ENCODE measurements at places on chromosomes 5 and 9.
A peak's percentile ranks its signal among the peaks of the same experiment; 100 is the strongest.

DNA sequence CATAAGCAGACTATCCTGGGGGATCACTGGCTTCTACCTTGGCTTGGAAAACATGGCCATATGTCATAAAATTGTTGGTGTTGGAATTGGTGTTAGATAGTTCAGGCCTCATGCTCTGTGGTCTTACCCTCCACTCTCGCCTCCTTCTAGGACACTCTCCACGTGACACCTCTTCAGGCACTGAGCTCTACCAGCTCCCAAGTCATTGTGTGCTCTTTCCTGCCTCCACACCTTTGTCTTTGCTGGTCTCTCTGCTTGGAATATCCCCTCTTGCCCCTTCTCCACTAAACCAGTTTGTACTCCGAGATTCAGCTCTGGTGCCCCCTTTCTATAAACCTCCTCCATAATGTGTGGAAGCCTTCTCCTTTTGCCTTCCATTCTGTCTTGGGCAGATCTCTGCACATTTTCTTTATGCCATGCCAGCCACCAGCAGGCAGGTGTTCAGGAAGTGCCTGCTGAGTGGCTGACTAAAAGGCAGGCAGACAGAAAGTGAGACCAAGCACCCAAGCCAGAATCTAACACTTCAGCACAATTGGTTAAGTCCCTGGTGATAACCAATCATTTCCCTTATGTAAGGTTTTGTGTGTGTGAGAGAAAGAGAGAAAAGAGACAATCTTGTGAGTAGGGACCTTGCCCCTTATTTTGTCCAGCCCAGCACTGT lies 37.7 kb downstream of the SAR1B start:
- DNase-seq: no peak

- peak; percentile 74 for DNase-seq
Observed at GRCh38 chr9:97109194-97109811, 70.4 kb upstream of the CTSV start.

DNA sequence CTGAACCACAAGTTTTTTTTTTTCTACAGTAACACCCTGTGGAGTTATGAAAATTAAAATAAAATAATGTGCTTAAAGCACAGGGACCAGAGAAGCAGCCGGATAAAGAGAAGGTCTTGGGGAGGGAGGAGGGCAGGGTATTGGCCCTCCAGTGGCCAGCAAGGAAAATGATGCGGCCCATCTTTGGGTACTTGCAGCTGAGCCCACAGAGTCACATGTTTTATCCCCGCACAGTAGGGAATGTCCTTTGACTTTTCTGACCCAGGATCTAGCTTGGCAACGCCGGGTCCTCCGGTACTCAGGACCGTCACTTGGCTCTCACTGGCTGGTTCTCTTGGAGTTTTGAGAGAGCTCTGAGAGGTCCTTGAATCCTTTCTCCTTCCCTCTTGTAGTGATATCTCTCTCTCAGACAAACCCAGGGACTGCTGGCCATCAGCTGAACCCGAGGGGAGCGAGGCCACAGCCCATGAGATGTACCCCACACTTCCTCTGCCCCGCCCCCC lies 35.3 kb upstream of the HSPA9 start:
- peak; percentile 60 for DNase-seq

- no peak for DNase-seq
Observed at GRCh38 chr9:133484671-133485437, 6.0 kb upstream of the SLC2A6 start.

DNA sequence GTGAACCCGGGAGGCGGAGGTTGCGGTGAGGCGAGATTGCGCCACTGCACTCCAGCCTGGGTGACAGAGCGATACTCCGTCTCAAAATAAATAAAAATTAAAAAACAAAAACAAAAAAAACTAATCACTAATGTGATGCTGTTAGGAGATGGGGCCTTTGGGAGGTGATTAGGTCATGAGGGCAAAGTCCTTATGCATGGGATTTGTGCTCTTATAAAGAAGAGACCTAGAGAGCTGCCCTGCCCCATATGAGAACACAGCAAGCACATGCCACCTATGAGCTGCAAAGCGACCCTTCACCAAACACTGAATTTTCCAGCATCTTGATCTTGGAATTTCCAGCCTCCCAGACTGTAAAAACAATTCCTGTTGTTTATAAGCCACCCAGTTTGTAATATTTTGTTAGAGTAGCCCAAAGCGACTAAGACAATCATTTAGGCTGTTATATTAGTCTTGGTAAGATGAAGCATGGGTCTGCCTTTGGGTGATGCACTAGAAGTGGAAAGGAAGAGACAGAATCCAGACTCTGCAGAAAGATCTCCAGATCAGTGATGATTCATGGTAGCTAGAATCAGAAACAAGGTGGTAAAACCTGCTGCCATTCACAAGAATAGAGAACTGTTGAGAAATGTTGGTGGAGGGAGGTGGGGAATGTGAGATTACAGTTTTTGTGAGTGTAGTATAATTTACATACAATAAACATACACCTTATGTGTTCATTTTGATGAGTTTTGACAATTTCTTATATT lies 26.2 kb downstream of the GPR21 start:
- DNase-seq: no peak

- DNase-seq: no peak
Observed at GRCh38 chr5:71011194-71011792, 13.8 kb downstream of the NAIP start.
